T-helper 22 cell (primary cell): ENCODE measurements at places on chromosomes 13 and 19.

DNA sequence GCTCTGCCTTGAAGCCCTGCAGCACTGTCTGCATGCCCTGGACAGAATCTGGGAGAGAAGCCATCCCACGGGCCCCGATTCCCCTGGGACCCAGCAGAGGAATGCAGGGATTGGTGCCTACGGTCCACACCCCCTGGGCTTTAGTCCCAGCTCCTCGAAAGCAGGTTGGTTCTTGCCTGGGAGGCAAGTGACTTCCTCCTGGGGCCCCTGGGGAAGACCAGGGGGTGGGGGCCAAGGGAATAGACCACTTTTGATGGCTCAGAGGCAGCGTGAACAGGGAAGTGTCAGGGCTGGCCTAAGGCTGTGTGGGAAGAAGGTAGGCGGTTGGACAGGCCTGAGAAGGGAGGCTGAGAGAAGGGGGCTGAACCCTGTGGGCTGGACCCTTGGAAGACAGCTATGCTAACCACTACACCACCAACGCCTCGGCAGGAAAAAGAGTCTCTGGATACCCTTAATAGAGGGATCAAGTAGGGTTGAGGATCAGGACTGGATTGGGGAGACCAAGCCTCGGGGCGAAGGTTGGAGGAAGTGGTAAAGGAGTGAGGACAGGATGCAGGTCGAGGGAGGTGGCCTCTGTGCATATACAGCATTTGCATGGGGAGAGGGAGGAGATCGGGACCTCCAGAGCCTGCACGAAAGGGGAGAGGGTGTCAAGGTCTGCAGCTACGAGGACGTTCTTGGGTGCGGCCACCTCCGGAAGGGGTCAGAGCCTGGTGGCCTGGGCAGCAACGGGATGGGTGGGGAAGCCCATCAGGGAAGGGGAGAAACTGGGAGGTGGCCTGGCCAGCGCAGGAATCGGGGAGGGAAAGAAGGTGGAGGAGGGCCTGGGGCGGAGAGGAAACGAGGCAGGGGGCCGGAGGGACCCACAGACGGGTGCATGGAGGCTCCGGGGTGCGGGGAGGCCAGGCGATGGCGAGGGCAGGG lies 709 bp downstream of the DPP9 start:
- DNase-seq: peak; percentile 5

GRCh38 chr19:16888629-16889365 lies at the start of gene F2RL3:
F2RL3 (plus strand) TSS chr19:16888999; CDS start chr19:16889190, 191 bp downstream.
- no peak for DNase-seq

GRCh38 chr13:51770160-51770559 lies 33.8 kb downstream of the DHRS12 start:
- no peak for DNase-seq

DNA sequence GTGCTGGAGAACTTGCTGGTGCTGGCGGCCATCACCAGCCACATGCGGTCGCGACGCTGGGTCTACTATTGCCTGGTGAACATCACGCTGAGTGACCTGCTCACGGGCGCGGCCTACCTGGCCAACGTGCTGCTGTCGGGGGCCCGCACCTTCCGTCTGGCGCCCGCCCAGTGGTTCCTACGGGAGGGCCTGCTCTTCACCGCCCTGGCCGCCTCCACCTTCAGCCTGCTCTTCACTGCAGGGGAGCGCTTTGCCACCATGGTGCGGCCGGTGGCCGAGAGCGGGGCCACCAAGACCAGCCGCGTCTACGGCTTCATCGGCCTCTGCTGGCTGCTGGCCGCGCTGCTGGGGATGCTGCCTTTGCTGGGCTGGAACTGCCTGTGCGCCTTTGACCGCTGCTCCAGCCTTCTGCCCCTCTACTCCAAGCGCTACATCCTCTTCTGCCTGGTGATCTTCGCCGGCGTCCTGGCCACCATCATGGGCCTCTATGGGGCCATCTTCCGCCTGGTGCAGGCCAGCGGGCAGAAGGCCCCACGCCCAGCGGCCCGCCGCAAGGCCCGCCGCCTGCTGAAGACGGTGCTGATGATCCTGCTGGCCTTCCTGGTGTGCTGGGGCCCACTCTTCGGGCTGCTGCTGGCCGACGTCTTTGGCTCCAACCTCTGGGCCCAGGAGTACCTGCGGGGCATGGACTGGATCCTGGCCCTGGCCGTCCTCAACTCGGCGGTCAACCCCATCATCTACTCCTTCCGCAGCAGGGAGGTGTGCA lies 587 bp downstream of the S1PR4 start:
- DNase-seq: no peak

- no peak for DNase-seq
Observed at GRCh38 chr19:1482361-1483130, 3.5 kb upstream of the C19orf25 start.

GRCh38 chr13:40656358-40656757 lies 10.1 kb downstream of the FOXO1 start:
- no peak for DNase-seq

GRCh38 chr19:50178320-50178719 lies 15.2 kb upstream of the IZUMO2 start:
- DNase-seq: no peak

GRCh38 chr19:48720251-48720612 lies 707 bp upstream of the MAMSTR start:
- DNase-seq: no peak

DNA sequence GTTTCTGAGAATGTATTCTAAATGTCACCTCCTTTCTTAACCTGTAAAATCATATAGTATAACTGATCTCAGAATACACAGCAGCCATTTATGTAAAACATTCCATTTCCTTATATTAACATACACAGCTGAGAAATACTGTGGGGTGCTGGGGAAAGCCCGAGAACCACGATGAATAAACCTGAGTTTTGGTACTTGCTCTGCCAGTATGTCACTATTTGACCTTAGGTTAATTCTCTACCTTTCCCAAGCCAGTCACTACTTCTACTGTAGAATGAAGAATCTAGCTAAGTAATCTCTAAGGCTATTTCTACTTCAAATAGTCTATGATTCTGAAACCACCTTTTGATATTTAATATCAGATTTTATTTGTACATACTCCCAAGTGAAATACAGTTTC lies 173.7 kb downstream of the TBC1D4 start:
- no peak for DNase-seq

DNA sequence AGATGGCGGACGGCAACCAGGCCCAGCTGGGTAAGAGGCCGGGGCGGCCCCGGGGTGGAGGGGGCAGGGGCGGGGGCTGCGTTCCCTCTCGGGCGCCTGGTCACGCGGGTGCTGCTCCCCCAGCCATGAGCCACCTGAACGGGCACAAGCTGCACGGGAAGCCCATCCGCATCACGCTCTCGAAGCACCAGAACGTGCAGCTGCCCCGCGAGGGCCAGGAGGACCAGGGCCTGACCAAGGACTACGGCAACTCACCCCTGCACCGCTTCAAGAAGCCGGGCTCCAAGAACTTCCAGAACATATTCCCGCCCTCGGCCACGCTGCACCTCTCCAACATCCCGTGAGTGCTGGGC lies 11.1 kb downstream of the PTBP1 start:
- no peak for DNase-seq

GRCh38 chr13:31046711-31047279 lies 114.3 kb downstream of the TEX26 start:
- no peak for DNase-seq

DNA sequence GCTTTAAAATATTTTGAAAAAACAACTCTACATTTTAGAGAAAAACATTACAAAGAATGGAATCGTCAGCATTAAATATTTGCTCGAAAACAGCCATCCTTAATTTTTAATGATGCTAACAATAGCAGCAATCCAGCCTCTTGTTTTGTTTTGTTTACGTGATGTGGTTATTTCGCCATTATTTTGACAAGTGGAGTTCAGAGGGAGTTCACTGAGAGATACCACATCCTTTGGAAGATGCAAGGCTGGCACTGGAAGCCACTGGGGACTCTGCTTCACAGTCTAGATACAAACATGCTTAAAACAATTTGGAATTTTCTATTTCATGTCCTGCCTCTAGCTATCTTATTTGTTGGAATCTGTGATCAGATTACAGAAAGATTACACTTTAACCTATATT lies 556.3 kb downstream of the PCDH17 start:
- no peak for DNase-seq

DNA sequence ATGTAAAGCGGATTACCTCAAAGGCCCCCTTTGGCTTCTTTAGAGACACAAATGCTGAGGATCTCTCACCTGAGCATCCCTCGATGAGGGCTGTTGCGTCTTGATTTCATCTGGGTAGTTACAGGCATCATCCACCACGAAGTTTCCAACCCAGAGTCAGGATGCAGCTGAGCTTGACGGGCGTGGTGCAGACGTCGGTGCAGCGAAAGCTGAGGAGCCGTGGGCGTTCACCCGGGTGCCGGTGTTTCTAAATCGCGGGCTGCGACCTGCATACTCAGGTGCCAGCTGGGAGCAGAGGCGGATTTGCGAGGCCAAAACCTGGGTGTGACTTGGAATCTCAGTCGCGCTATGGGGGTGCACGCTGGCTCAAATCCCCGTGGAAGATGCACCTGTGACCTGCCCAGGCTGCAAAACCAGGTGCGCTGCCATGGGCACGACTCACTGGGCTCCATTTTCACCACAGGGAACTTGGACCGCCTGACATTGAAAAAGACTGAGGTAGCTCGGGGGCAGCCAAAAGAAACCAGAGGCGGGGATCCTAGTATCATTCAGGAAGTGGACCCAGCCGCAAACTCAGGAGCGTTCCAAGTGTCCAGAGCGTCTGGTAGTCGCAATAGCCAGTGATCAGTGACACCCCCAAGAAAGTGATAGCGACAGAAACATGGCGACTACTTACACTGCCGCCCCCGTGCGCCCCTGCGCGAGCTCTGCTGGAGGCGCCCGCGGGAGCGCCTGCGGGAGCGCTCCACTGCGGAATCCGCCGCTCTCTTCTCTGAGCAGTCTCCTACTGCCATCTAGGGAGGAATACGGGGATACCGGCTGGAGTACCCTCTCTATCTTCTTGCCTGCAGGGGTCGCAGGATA lies 36.4 kb upstream of the IGFL4 start:
- no peak for DNase-seq

DNA sequence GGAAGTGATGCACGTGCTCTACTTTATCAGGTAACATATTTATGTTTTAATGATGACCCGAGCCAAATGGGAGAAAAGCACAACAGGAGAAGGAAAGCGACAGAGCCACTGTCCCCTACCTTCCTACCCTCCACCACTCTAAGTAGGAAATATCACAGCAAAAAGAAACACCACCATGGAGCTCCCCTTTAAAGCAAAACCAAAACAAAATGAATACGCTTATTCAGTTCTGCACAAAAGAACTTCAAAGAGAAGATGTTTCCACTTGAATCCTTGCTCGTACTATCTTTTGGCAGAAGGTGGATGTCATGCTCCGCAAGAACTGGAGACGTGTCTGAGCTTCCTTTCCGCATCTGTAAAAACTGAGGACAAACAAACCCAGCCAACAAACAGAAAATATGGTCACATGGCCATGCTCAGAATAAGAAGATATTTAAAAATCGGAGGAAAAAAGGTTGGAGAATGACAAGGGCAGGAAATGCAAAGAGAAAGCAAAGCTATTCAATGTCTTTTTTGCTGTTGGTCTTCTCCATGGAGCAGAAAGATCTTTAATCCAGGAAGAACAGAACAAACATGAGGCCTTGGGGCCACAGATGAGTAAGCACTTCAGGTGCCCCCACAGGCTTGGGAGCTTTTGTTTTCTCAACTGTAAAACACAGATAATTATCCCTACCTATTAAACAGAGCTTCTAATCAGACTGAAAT lies 19.5 kb downstream of the N4BP2L1 start:
- no peak for DNase-seq
